ENCODE measurements at places on chromosomes 4 and X. TPM values are rescaled to one million over a fixed set of nuclear protein-coding genes. Genes with fewer than 3 reads are reported as not detected.

LRAT gene
- total RNA-seq: 3.8 TPM

GALNTL6 gene
- not detected for total RNA-seq

ERCC6L gene
- total RNA-seq: 12.5 TPM

FABP2 gene
- not detected for total RNA-seq

AMOT gene
- total RNA-seq: 7.7 TPM

CNKSR2 gene
- not detected for total RNA-seq

CT83 gene
- not detected for total RNA-seq

PCYT1B gene
- total RNA-seq: not detected

MAGEC1 gene
- not detected for total RNA-seq

DCTD gene
- 96.3 TPM for total RNA-seq

INTU gene
- total RNA-seq: 12.0 TPM

CXCL11 gene
- total RNA-seq: not detected

PLA2G12A gene
- 37.9 TPM for total RNA-seq

GRCh38 chr4:54274795-54275665 lies 45.9 kb downstream of the PDGFRA start:
- no peaks in the 10 kb centered on the region for H3K4me1 ChIP-seq
- DNase-seq: no peak
- no peak overlapping the region for H3K27ac ChIP-seq
- no peak overlapping the region for H3K4me3 ChIP-seq

DNA sequence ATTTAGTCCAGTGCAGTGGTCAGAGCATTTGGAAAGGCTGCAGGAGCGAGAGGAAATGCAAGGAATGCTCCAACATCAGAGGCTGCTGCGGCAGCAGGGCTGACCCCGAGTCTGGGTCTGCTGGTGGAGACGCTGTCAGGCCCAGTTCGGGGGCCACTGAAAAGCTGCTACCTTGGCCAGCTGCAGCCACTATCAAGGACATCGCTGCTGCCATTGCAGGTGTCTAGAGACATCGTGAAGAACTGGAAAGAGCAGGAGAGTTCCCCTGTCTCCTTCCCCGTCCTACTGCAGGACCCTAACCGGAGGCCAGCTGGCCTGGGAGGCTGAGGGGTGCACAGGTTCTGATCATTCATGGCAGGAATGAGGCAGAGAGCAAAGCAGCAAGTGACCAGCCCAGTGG lies 29.5 kb upstream of the GPR78 start:
- H3K27ac ChIP-seq: no peak overlapping the region
- no peak for DNase-seq
- H3K4me1 ChIP-seq: peaks cover 21% of the 10 kb centered on the region
- no peaks in the 10 kb centered on the region for H3K36me3 ChIP-seq
- 0 out of 2 replicates have a peak, but pooled peaks cover 2% of the 10 kb centered on the region for H3K27me3 ChIP-seq

GRCh38 chr4:128720270-128720669 lies 89.2 kb upstream of the JADE1 start:
- H3K4me1 ChIP-seq: no peaks in the 10 kb centered on the region
- H3K4me3 ChIP-seq: no peak overlapping the region
- H3K36me3 ChIP-seq: no peaks in the 10 kb centered on the region
- no peak overlapping the region for H3K27ac ChIP-seq

GRCh38 chr4:77590482-77590881 lies 15.1 kb upstream of the CXCL13 start:
- H3K4me3 ChIP-seq: no peak overlapping the region
- no peaks in the 10 kb centered on the region for H3K27me3 ChIP-seq
- H3K36me3 ChIP-seq: no peaks in the 10 kb centered on the region
- H3K4me1 ChIP-seq: no peaks in the 10 kb centered on the region
- no peak for DNase-seq

DNA sequence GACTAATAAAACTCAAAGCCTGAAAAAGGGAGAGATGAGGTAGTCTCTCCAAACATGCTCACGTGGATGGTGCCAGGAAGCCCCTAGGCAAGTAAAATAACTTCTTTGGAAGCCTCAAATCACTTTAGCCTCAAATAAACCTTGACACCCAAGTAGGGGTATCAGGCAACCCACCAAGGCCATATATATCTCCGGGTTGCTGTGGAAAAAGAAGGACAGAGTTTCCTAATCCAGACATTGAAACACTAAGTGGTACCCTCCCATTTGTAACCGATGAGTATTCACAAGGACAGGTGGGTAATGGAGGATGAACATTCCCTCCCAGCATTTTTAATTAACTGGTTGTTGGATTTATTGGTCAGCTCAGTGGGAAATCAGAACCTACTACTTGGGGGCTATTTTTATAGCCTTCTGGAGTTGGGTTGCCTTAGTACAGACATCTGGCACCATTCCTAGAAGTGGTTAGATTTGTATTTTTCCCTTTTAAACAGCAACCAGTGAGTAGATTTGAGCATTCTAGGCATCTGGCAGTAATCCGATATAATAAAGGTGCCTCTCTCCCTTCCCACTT lies 87.7 kb downstream of the GPC3 start:
- H3K27me3 ChIP-seq: no peaks in the 10 kb centered on the region
- H3K27ac ChIP-seq: no peak overlapping the region
- H3K4me1 ChIP-seq: no peaks in the 10 kb centered on the region
- no peak overlapping the region for H3K4me3 ChIP-seq

DNA sequence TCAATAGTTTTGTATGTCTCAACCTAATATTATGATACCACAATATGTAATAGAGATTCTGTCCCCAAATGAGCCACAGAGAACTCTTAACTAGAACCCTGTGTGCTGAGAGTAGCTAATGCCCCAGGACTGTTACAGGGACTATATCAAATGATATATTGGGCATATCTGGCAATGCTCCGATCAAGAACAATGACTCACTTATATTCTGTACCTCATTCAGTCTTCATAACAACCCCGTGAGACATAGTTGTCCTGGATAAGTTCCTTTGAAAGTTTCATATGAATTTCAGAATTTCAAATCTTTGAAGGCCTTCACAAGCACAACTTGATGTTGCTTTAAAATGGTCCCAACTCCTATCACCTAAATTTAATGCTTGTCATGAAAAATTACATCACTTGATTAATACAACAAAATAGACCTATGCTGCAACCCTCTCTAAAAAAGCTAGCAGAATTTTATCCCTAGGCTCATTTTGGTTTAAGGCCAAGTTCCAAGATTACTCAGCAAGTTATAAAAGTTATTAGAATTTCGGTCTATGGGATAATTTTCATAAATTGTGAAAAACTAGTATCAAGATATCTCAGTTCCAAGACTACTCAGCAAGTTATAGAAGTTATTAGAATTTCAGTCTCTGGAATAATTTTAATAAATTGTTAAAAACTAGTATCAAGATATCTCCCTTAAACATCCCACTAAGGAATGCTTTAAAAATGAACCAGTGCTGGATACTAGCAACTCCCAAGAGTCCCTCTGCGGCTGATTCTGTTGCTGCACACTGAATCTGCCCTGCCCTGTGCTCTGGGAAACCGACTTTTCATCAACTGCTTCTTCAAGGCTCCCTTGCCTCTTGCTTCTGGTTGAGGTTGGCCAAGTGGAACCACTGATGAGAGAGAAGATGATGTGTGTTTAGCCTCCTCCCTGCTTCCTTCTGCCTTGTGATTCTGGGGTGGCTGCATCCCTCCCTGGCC lies 6.0 kb upstream of the ANXA3 start:
- no peak overlapping the region for H3K4me3 ChIP-seq
- no peaks in the 10 kb centered on the region for H3K27me3 ChIP-seq
- peaks cover 59% of the 10 kb centered on the region for H3K4me1 ChIP-seq

DNA sequence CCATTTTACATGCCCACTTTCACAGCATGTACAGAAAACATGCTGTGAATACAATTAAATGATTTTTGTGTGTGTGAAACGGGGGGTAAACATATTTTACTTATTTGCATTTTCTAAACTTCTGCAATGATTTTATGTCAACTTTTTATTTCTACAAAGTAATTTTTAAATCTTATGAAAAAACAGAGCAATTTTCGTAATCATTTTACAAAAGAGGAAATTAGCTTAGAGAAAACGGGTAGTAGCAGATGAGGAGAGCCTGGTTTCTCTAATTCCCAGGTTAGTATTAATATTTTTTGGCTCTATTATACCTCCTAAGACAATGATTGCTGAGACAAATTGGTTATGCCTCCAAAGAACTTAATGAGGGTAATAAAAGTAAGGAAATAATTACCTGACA lies 3.2 kb downstream of the TKTL2 start:
- no peak overlapping the region for H3K27ac ChIP-seq
- no peaks in the 10 kb centered on the region for H3K4me1 ChIP-seq
- no peaks in the 10 kb centered on the region for H3K36me3 ChIP-seq
- no peak for DNase-seq
- H3K27me3 ChIP-seq: no peaks in the 10 kb centered on the region

- no peaks in the 10 kb centered on the region for H3K4me1 ChIP-seq
- DNase-seq: no peak
- no peak overlapping the region for H3K4me3 ChIP-seq
- H3K27me3 ChIP-seq: no peaks in the 10 kb centered on the region
- H3K36me3 ChIP-seq: no peaks in the 10 kb centered on the region
These were observed 43.4 kb downstream of the NRK start for GRCh38 chrX:105865709-105866108.

- no peaks in the 10 kb centered on the region for H3K36me3 ChIP-seq
- H3K4me1 ChIP-seq: no peaks in the 10 kb centered on the region
- DNase-seq: no peak
- no peak overlapping the region for H3K4me3 ChIP-seq
- no peak overlapping the region for H3K27ac ChIP-seq
These were observed 133.1 kb downstream of the ASB9 start for GRCh38 chrX:15136795-15137194.

- H3K27me3 ChIP-seq: no peaks in the 10 kb centered on the region
- H3K27ac ChIP-seq: no peak within 1 kb of the TSS
- no peak within 1 kb of the TSS for H3K4me3 ChIP-seq
- peak; percentile 16 for DNase-seq
These were observed at the start of gene PSAPL1 for GRCh38 chr4:7434766-7435150. Gene PSAPL1, minus strand, starts transcription at chr4:7434930. Its CDS starts 51 bp downstream, at chr4:7434879.

GRCh38 chr4:71604785-71605184 lies 179.1 kb downstream of the GC start:
- H3K4me1 ChIP-seq: no peaks in the 10 kb centered on the region
- DNase-seq: no peak
- no peaks in the 10 kb centered on the region for H3K36me3 ChIP-seq

- no peak overlapping the region for H3K4me3 ChIP-seq
- no peak for DNase-seq
- peaks cover 33% of the 10 kb centered on the region for H3K4me1 ChIP-seq
- no peak overlapping the region for H3K27ac ChIP-seq
- no peaks in the 10 kb centered on the region for H3K27me3 ChIP-seq
These were observed 46.4 kb downstream of the PRPS1 start for GRCh38 chrX:107674480-107675364.

- no peak for DNase-seq
- H3K27ac ChIP-seq: no peak overlapping the region
- H3K36me3 ChIP-seq: no peaks in the 10 kb centered on the region
- no peaks in the 10 kb centered on the region for H3K27me3 ChIP-seq
These were observed 97.8 kb upstream of the SPRY1 start for GRCh38 chr4:123298801-123299200.

- H3K36me3 ChIP-seq: no peaks in the 10 kb centered on the region
- H3K27me3 ChIP-seq: no peaks in the 10 kb centered on the region
- DNase-seq: no peak
These were observed 5.0 kb downstream of the ADH7 start for GRCh38 chr4:99430106-99430505.

DNA sequence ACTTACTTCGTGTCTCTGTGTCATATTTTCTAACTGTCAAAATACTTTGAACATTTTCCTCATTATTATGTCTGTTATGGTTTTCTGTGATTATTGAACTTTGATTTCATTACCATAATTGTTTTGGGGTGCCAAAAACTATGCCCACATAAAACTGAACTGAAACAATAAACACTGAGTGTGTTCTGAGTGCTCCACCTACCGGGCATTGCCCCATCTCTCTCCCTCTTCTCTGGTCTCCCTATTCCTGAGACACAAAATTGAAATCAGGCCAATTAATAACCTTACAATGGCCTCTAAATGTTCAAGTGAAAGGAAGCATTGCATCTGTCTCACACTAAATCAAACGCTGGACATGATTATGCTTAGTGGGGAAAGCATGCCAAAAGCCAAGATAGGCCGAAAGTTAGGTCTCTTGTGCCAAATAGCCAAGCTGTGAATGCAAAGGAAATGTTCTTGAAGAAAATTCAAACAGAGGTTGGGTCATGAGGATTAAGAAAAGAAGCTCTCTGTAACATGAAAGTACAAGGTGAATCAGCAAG lies 972.3 kb downstream of the PCDH7 start:
- H3K4me3 ChIP-seq: no peak overlapping the region
- no peaks in the 10 kb centered on the region for H3K36me3 ChIP-seq
- H3K27me3 ChIP-seq: no peaks in the 10 kb centered on the region
- H3K4me1 ChIP-seq: no peaks in the 10 kb centered on the region
- DNase-seq: peak; percentile 8

- no peaks in the 10 kb centered on the region for H3K4me1 ChIP-seq
- no peaks in the 10 kb centered on the region for H3K36me3 ChIP-seq
- no peaks in the 10 kb centered on the region for H3K27me3 ChIP-seq
- H3K27ac ChIP-seq: no peak overlapping the region
These were observed 49.0 kb downstream of the SH2D1A start for GRCh38 chrX:124395145-124395880.

DNA sequence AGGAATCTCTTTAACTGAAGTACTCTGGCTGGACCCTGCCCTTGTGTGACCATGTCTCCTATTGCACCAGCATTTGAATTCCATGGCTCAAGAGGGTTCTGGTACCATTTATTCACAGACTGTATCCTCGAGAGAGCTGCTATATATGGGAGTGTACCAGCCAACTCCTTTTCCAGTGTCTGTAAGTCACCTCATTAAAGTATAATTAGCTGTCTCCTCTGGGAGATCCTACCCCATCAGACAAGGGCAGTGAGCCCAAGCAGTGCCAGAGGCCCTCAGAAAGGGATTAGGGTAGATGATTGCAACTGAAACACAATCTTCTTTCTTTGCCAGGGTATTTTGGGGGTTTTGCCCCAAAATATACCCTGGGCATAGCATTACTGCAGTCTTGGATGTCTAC lies 31.6 kb downstream of the GNL3L start:
- peaks cover 3% of the 10 kb centered on the region for H3K36me3 ChIP-seq
- H3K27ac ChIP-seq: no peak overlapping the region
- H3K27me3 ChIP-seq: no peaks in the 10 kb centered on the region
- no peak for DNase-seq
- no peaks in the 10 kb centered on the region for H3K4me1 ChIP-seq
- H3K4me3 ChIP-seq: no peak overlapping the region

- H3K4me3 ChIP-seq: no peak overlapping the region
- no peaks in the 10 kb centered on the region for H3K36me3 ChIP-seq
- no peak for DNase-seq
- H3K27me3 ChIP-seq: no peaks in the 10 kb centered on the region
- no peak overlapping the region for H3K27ac ChIP-seq
These were observed 55.0 kb upstream of the NR0B1 start for GRCh38 chrX:30364229-30364628.

GRCh38 chr4:153556435-153556815 lies 90.3 kb downstream of the TMEM131L start:
- no peak overlapping the region for H3K27ac ChIP-seq
- no peaks in the 10 kb centered on the region for H3K27me3 ChIP-seq
- 0 out of 2 replicates have a peak, but pooled peaks cover 2% of the 10 kb centered on the region for H3K4me1 ChIP-seq
- H3K36me3 ChIP-seq: no peaks in the 10 kb centered on the region
- H3K4me3 ChIP-seq: no peak overlapping the region

GRCh38 chr4:49032440-49033161 lies 46.5 kb downstream of the CWH43 start:
- H3K27ac ChIP-seq: no peak overlapping the region
- DNase-seq: peak; percentile 6
- H3K4me3 ChIP-seq: no peak overlapping the region
- H3K27me3 ChIP-seq: peaks cover 17% of the 10 kb centered on the region

Measured in HCT116 (cell line).